ENCODE measurements at places on chromosomes 4 and X. TPM values are rescaled to one million over a fixed set of nuclear protein-coding genes. Genes with fewer than 3 reads are reported as not detected.

Gene BMP3
- polyA plus RNA-seq: 7.6 TPM

DNA sequence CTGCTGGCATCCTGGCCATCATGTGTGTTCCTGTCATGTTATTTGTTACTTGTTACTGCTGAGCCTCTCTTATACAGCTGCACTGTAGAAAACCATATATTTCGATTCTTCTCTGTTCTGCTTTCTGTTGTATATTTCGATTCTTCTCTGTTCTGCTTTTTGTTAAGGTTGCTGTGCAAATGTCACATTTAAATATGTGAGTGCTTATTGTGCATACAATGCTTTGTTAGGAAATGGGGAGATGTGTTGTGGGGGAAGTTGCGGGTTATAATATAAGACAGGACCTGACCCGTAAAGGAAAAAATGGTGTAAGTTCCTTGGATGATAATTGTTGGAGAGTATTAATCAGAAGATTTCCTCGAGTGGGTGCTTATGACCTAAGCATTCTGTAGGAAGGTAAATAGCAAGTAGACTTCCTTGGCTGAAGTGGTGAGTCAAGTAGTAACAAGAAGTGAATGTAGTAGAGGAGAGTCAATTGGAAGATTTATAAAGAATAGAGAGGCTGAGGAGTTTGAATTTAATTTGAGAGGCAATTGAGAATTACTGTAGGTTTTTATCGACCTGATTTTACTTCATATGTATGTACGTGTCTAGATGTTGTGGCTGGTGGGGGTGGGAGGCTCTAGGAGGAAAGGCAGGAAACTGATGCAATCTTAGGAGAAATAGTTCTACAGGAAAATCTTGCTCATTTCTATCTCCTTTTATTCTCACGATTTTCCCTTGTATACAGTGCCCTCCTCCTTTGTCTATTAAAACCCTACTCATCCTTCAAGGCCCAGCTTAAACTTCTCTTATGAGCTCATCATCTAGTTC lies 8.5 kb downstream of the OGT start:
- DNase-seq: no peak

Gene LDB2
- polyA plus RNA-seq: 17.2 TPM

GRCh38 chr4:65819192-65819591 lies 148.9 kb upstream of the EPHA5 start:
- no peak for DNase-seq

Data from large intestine (tissue), 12 donors.